Mesangial cell (primary cell): ENCODE measurements at places on chromosomes 1 and 21. TPM values are rescaled to one million over a fixed set of nuclear protein-coding genes. Genes with fewer than 3 reads are reported as not detected.

RAP1GAP gene
- total RNA-seq = 2.6 and 36.0 TPM in 2 replicates

ITLN1 gene
- total RNA-seq = not detected in 2 replicates

DCAF8 gene
- total RNA-seq = 36.2 and 55.9 TPM in 2 replicates

MSH4 gene
- total RNA-seq = not detected in 2 replicates

ADIPOR1 gene
- total RNA-seq = 53.0 and 73.3 TPM in 2 replicates

PLPP3 gene
- total RNA-seq = 3.6 and 9.6 TPM in 2 replicates

ATP1A4 gene
- total RNA-seq = not detected in 2 replicates

DISP1 gene
- 4.1 and 8.0 TPM in 2 replicates for total RNA-seq

CHI3L2 gene
- not detected in 2 replicates for total RNA-seq

PLA2G2E gene
- total RNA-seq = not detected in 2 replicates

GJA8 gene
- not detected in 2 replicates for total RNA-seq

PPCS gene
- total RNA-seq = 80.3 and 135 TPM in 2 replicates

COL9A2 gene
- 5.1 and 10.6 TPM in 2 replicates for total RNA-seq

SYPL2 gene
- total RNA-seq = 0.13 TPM in 1 of 2 replicates, not detected in the other

RHOU gene
- total RNA-seq = 0.49 and 3.5 TPM in 2 replicates

WRAP73 gene
- total RNA-seq = 18.4 and 20.2 TPM in 2 replicates

BTG2 gene
- 5.5 and 14.5 TPM in 2 replicates for total RNA-seq

TMEM82 gene
- total RNA-seq = not detected in 2 replicates

PLXNA2 gene
- 2.8 and 5.9 TPM in 2 replicates for total RNA-seq

IL10RB gene
- total RNA-seq = 15.2 and 24.6 TPM in 2 replicates

CFHR5 gene
- total RNA-seq = not detected in 2 replicates

RGL1 gene
- total RNA-seq = 2.0 and 6.0 TPM in 2 replicates

TCHH gene
- not detected in 2 replicates for total RNA-seq

DMRTA2 gene
- not detected in 2 replicates for total RNA-seq

WLS gene
- total RNA-seq = 42.0 and 47.7 TPM in 2 replicates

C1orf167 gene
- not detected in 2 replicates for total RNA-seq

OTUD7B gene
- total RNA-seq = 5.9 and 11.2 TPM in 2 replicates

C2CD4D gene
- total RNA-seq = 0.16 and 0.89 TPM in 2 replicates

KRTAP21-2 gene
- total RNA-seq = not detected in 2 replicates

MR1 gene
- total RNA-seq = 1.1 and 4.2 TPM in 2 replicates

LCE1C gene
- total RNA-seq = not detected in 2 replicates

FNDC5 gene
- 0.51 and 0.81 TPM in 2 replicates for total RNA-seq

AIM2 gene
- total RNA-seq = not detected in 2 replicates

RPTN gene
- total RNA-seq = not detected in 2 replicates

FALEC gene
- 0.49 TPM in 1 of 2 replicates, not detected in the other for total RNA-seq

KCNE2 gene
- not detected in 2 replicates for total RNA-seq

KDF1 gene
- total RNA-seq = 1.6 and 3.4 TPM in 2 replicates

OR2T33 gene
- total RNA-seq = 0.13 and 0.33 TPM in 2 replicates

ZNF648 gene
- total RNA-seq = not detected in 2 replicates
